ENCODE measurements at places on chromosomes 6 and 20.

DNA sequence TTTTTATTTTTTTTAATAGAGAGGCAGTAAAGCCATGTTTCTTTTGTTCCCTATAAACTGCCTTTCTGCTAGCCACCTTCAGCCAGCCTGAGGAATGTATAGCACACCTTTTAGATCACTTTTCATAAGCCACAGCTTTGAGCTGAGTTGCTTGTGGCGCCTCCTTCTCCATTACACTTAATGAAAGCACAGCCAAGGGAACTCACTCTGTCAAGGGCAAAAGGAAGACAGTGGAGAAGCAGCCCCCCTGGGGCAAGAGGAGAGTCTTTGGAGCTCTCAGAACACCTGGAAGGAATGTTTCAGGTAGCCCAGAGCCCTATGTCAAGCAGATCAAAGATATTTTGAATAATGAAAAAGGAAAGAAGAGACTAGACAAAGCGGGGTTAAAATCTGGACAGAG, 235.1 kb downstream of the CLIC5 start:
- no peak for DNase-seq

DNA sequence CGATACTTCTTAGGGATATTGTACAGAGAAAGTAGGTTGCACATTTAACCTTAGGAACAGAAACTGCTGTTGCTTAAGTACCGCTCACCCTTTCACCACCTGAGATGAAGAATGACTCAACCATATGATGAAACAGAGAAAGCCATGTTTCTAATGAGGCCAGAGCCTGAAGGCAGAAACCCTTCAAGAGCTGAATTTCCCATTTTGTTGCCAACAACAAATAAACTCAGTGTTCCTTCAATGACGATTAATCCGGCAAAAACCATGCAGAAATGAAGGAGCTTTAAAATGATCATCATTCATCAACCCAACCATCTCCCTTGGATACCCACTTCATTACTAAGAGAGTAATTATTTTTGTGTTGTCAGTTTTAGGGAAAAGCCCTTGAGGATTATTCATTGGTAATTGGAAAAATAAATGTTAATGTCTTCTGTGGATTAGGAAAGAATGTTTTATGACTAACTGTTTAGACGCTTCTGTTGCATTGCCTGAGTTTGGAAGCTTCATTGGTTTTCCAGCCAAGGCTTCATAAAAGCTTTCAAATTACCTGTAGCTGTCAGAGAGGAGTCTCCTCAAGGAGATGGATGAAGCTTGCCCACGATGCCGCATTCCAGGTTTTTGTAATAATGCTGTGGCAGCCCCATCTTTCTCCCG, 112.1 kb upstream of the IYD start:
- no peak for DNase-seq

DNA sequence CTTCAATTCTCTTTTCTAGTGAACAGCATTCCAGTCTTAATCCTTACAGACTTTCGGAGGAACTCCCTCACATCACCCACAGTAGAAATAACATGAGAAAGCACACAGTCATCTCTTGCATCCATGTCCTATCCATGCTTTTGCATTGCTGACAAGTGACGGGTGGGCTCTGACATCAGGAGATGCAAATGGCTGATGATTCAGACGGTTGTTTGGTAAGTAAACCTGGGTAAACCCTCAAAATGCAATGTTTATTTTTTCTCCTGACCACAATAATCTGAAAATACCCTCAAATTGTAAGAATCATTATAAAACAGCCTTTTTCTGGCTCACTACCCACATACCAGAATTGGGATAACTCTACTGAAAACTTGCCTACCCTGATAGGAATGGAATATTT, 792.0 kb downstream of the MAFB start:
- DNase-seq, result no peak

DNA sequence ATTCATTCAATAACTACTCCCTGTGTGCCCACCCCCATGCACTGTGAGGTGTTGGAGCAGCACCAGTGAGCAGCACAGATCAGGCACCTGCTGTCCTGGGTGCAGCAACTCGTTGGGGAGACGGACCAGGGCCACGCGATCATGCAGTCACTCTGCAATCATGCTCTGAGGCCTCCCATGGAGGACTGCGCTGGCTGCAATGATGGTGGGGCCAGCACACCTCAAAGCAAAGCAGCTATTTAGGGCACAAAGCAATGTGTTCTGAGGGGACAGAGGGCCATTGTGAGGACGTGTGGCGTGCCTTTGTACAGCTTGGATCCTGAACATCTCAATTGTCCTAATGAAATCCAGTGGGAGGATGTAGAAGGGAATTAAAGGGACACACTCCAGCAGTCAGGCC, 41.0 kb upstream of the MPC1 start:
- DNase-seq, result no peak

DNA sequence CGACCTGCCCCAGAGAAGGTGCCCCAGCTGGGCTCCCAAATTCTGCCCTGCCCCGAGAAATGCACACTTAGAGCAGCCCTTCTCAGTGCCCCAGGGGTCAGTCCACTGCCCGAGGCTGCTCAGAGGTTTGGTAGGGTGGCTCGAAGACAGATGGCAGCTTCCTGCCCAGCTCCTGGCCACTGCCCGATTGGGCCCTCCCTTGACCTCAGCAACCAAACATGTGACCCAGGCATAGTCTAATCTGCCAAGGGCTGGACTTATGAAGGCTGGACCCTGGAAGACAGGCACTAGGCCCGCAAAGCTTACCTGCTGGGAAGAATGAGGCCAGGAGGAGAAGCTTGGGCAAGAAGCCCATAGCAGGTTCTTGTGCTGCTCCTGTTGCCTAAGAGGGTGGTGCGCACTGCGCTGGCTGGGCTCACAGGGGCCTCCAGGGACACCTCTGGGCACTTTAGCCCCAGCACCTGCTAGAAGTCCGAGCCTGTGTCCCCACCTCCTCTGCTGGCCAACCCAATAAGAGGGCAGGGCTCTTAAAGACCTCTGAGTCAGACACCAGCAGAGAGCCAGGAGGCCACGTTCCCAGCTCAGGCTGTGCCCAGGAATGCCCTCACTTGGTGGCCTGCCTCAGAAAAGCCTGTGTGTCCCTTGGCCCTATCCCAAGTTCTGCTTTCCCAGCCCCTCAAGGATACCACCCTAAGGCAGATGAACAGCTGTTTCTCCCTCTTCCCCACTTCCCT, 5.5 kb downstream of the SIGLEC1 start:
- DNase-seq, result no peak

DNA sequence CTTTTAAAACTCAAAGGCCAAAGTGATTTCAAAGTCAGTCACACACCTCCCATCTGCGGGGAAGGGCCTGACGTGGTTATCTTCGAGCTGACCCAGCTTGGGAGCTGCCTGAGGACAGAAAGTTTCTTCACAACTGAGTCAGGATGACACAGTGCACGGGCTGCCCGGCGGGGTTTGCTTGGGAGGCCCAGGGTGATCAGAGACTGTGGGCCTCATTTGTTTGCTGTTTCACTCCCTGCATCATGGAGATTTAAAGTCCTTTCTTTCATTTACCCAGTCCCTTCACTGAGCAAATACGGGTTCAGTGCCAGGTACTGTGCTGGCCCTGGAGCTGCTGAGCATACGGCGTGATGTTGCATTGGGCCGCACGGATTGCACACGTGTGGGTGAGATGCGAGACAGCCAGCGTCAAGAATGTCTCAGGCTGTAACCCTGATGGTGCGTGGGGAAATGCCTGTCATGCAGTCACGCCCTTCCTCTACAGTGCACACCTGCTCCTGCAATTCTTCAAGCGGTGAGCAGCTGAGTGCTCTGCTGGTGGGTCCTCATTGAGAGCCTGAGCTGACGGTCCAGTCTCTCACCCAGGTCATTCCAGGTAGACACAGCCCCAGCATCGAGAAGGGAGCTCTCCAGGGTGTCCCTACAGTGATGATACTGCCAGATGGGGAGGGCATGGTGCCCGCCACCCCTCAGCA, 82.7 kb upstream of the PMEPA1 start:
- DNase-seq, result no peak

DNA sequence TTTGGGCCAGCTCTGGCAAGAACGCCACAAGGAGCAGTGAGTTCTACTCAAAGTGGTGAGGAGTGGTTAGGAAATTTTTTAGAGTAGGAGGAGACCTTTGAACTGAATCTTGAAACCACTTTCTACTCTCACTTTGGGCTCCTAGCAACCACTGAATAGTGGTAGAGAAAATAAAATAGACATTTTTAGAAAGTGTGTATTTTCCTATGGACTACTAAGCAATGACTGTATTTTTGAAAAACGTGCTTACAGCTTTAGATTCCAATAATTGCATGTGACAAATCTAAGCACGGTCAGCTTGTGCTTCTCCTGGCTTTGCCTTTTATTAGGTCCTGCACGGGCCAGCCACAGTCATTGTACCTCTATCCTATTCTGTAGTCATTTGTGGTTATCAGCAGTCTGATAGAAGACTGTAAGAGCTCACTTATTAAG, 8.7 kb upstream of the IFNGR1 start:
- no peak for DNase-seq

DNA sequence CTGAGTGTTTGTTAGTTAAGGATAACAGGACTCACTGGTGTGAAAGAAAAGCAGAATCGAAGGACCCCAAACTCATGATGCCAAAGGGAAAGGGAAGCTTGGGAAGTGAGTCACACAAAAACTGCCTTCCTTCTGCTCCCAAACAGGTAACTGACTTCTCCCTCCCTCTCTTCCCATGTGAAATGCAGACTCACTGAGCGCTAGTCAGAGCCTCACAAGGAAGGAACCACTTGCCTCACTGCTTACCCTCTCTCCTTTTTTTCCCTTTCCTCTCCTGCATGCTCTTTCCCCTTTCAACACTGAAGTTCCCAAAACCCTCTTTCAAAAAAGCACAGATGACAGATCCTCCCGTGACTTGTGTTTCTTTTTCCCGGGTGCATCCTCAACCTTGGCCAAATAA, 56.4 kb downstream of the LYRM4 start:
- no peak for DNase-seq

Measured in stimulated activated CD4-positive, alpha-beta T cell treated with anti-CD3 and anti-CD28 coated beads, Interleukin-2, amount 100 ng/mL, for 4 hours (primary cell).